AML-193 (cell line): ENCODE measurements at places on chromosomes 6 and 20.
A peak's percentile ranks its signal among the peaks of the same experiment; 100 is the strongest.

GRCh38 chr6:90406957-90407356, 110.3 kb upstream of the BACH2 start:
- no peak for DNase-seq

GRCh38 chr6:51565472-51565871, 521.9 kb downstream of the PKHD1 start:
- no peak for DNase-seq

GRCh38 chr6:5522147-5522546, 260.8 kb downstream of the FARS2 start:
- DNase-seq = no peak

DNA sequence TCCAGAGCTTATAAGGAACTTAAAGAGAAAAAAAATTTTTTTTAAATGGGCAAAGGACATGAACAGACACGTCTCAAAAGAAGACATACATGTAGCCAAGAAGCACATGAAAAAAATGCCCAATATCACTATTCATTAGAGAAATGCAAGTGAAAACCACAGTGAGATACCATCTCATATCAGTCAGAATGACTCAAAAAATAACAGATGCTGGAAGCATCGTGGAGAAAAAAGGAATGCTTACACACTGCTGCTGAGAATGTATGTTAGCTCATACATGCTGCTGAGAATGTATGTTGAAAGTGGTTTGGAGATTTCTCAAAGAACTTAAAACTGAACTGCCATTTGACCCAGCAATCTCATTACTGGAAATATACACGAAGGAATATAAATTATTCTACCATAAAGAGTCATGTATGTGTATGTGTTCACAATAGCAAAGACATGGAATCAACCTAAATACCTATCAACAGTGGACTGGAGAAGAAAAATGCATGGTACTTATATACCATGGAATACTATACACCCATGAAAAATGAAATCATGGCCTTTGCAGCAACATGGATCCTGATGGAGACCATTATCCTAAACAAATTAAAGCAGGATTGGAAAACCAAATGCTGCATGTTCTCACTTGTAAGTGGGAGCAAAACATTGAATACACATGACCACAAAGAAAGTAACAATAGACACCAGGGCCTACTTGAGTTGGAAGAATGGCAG, 5.2 kb downstream of the OR11A1 start:
- no peak for DNase-seq

DNA sequence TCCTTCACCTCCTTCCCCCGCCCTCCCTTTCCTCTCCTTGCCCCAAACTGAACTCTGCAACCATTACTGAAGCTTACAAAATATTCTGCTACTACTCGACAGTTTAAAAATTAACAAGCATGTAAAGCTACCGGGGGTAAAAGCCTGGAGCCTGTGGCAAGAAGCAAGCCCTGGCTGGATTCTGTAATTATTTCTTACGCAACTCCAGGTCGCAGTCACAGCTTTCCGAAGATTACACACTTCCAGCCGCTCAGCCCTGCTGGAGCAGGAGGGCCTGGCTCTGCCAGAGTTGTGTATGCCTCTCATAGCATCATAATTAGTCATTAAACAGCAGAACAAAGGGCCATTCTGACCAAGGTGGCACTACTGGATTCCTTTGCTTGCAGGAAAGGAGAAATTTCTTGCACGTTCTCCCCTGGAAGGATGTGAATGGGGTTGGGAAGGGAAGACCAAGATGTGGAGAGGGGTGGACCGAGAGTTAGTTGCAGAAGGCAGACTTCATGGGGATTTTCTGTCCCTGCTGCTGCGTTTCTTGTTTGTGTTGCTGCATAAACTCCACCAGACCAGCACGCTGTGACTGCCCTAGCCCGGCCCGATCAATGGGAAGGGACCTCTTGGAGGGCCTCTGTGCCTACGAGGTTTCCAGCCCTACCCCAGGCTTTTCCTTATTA, 23.6 kb downstream of the FOXQ1 start:
- peak; percentile 94 for DNase-seq

DNA sequence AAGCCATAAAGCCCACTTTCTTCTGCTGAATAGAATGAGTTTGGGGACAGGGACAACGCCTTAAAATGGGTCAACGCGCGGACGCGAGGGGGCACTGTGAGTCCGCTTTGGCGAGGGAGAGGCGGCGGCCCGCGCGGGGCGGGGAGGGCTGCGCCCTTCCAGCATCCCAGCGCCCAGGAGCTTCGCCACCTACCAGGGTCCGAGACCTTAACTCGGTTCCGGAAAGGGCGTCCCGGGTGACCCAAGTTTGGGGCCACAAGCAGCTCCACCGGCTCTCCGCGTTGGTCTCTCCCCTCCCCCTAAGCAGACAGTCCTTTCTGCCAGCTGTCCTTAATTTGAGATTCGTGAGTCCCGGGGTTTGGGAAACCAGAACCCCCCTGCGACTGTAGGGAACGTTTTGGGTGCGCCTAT, 1.8 kb upstream of the SAMD5 start:
- no peak for DNase-seq

GRCh38 chr20:34558320-34559218, at the start of gene MAP1LC3A:
TSS of gene MAP1LC3A (plus strand) at chr20:34558718. CDS start at chr20:34558869, 151 bp downstream.
- no peak for DNase-seq

DNA sequence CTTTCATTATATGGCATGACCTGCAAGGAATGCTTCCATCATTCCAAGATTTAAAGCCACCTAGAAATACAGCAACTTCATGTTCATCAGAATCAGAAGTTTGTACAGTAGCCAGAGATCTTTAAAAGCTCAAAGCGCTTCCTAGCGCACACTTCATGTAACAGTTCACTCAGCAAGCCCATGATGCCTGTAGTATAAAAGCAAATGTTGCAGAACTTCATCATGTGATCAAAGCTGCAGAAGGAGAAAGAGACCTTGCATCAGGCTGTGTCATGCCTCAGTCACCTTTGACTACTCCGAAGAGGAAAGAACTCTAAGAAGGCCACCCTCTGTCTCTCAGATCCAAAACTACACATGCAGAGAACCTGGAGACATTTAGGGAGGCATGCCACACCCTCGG, 78.5 kb downstream of the AGPAT4 start:
- no peak for DNase-seq

DNA sequence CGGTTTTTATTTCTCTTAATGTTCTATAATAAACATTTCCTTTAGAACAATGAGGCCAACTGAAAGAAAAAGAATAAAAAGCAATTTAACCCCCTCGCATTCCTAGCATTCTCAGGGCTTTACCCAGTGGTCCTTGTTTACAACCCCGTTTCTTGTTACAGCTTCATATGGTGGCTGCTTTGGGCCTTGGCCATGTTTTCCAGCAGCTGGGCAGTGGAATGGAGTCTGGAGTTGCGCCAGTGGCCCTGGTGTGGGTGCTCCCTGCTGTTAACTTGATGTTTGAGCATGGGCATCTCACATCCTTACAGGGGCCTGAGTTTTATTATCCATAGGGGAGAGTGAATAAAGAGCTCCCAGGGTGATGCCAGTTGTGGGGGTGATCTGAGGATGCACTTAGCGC, 18.8 kb downstream of the EFCAB8 start:
- DNase-seq = no peak

GRCh38 chr6:74248966-74249365, 553.0 kb downstream of the CD109 start:
- DNase-seq = no peak

- no peak for DNase-seq
Observed at GRCh38 chr6:44897316-44897715, 430.8 kb upstream of the RUNX2 start.
